ENCODE measurements at places on chromosomes 12 and 14.
A peak's percentile ranks its signal among the peaks of the same experiment; 100 is the strongest.

DNA sequence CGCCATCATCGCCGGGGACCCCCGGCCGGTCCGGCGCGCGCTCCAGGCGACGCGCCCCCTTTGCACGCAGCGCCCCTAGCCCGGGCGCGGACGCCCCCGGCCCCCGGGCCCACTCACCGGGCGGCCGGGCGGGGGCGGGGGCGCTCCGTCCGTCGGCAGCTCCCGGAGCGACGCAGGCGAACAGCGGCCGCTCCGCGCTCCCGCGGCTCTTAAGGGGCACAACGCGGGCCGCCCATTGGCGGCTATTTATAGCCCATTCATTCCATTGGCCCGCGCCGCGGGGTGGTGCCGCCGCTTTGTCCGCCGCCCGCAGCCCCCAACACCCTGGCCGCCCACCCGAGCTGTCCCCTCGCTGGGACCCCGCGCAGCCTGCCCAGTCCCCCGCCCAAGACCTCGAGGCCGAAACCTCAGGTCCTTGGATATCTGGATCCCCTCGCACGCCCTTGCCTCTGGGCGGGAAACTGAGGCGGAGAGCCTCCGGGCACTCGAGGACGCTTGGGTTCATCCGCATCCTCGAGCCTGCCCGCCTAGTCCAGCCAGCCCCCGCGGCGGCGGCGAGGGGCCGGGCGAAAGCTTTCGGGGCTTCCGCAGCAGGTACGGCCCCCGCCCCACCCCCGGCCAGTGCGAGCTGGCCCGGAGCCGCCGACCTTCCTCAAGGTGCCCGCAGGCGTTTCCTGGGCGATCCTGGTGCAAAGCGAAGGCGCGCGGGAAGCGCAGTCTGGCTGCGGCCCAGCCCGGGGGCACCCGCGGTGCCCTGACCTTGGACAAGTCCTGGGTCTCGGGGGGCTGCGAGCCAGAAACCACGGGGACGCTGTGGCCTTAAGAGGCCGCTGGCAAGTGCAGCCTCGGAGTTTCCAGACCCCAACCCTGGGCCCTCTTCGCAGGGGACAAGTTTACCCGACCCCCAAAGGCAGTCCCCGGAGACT is at the start of gene CKB:
Gene CKB, minus strand, starts transcription at position 182 of the 926 bp plus-strand sequence. CDS start 337 bp downstream, outside the sequence.
- no peak for DNase-seq

DNA sequence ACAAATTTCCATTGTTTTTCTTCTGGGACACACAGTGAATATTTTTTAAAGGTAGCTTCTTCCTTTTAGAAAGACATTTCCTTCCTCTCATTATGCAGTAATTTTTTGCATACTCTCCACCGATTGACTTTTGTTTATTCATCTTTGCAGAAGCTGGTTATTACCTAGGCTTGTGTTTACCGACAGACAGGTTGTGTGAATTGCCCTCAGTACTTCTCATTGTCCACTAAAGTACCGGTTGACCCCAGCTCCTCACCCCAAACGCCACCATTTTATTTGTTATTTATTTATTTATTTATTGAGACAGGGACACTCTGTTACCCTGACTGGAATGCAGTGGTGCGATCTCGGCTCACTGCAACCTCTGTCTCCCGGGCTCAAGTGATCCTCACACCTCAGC is 63.4 kb upstream of the MYL2 start:
- no peak for DNase-seq

- DNase-seq, result no peak
These were observed 297.5 kb downstream of the ZFP36L1 start for GRCh38 chr14:68495101-68496039.

- DNase-seq, result no peak
These were observed 68.9 kb downstream of the EML1 start for GRCh38 chr14:99862136-99862535.

DNA sequence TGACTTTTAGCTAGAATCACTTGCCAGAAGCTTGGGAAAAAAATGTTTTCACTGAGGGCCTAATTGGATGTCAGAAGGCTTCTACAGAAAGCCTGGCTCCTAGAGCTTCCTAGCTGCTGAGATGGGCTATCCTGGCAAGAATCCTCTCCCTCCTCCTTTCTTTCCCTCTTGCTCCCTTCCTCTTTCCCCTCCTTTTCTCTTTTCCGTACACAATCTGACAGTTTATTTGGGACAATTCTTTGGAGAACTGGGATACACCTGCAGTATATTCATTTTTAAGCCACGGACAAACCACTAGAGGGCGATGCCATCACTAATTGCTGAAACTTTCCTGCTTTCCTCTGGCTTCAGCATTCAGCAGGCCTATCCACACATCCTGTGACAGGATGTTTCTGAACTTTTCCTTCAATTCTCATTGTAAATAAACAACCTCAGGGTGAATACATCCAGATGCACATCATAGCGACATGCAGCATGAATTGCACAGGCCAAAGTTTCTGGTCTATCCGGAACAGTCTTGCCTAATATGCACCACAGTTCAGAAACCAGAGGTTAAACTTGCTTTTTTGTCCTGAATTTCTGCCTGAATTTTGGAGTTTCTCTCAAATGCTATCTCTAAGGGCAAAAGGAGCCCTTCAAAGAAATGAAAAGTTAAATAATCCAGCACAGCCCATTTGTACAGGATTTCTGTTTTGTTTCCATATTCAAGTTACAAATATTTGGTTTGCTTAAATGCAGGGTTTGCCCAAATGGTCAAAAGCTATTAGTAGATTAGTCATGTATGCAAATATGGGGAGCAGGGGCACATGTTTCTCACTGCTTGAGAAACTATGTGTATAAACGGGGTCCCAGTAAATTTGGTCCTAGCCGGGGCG is 142.8 kb downstream of the PAWR start:
- no peak for DNase-seq

DNA sequence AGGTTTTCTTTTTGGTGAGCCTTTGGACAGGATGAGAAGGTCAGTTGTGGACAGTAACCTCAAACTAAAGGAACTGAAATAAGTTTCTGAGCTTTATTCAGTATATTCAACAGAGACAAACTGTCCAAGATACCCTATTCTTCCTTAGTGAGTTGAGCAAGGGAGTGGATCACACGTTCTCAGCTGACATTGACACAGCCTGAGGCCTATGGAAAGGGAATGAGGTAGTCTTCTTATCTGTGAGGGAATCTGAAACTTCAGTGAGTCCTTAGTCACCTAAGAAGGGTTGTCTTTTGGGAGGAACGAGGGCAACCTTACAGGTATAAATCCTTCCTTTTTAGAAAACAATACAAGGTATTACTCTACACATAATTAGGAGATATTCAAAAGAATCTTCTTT is 5.0 kb upstream of the NUBPL start:
- DNase-seq, result no peak

- DNase-seq, result peak; percentile 26
These were observed 2.4 kb upstream of the A2M start for GRCh38 chr12:9118158-9118557.

DNA sequence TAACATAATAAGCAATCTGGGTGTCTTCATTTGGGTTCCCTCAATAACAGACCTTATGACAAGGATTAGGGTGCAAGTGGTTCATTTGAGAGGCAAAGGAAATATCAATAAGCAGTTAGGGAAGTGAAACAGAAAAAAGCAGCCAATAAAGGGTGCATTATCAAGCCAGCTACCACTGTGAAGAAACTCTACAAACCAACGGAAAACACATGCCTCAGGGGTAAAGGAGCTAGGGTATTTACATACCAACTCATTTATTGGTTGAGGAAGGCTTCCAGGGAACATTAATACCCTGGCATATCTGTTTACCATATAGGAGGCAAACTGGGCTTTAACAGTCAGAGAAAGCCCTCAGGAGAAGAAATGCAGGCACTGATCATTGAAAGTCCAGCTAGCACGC is 22.7 kb upstream of the IFNG-AS1 start:
- DNase-seq, result no peak

- DNase-seq, result no peak
These were observed 7.6 kb upstream of the KRT80 start for GRCh38 chr12:52199294-52199919.

GRCh38 chr12:3152011-3152511 is 74.9 kb downstream of the TSPAN9 start:
- no peak for DNase-seq

- no peak for DNase-seq
These were observed 41.2 kb downstream of the TMEM132D start for GRCh38 chr12:129862561-129863175.

DNA sequence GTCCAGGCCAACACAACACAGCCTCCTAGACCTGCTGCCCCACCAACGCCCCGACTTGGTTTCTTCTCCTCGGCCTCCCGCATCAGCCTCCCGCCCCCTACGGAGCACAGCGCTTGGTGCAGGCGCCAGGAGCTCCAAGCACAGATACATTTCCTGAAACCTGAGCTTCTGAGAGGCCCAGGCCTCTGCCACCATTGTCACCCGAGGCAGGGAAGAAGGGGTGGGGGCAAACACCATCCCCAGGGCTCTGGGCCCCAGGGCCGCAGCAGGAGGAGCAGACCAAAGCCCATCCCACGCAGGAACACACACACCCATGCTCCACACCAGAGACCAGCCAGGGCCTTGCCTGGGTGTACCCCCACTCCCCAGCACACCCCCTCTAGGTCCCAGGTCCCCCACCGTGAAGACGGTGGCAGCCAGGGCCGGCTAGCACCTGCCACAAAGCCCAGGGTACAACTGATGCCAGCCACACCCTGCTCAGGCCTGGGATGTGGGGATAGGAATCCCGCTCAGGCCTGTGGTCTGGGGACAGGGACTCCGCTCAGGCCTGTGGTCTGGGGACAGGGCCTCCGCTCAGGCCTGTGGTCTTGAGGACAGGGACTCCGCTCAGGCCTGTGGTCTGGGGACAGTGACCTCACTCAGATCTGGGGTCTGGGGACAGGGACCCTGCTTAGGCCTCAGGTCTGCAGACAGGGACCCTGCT is 5.4 kb downstream of the JAG2 start:
- DNase-seq, result no peak

DNA sequence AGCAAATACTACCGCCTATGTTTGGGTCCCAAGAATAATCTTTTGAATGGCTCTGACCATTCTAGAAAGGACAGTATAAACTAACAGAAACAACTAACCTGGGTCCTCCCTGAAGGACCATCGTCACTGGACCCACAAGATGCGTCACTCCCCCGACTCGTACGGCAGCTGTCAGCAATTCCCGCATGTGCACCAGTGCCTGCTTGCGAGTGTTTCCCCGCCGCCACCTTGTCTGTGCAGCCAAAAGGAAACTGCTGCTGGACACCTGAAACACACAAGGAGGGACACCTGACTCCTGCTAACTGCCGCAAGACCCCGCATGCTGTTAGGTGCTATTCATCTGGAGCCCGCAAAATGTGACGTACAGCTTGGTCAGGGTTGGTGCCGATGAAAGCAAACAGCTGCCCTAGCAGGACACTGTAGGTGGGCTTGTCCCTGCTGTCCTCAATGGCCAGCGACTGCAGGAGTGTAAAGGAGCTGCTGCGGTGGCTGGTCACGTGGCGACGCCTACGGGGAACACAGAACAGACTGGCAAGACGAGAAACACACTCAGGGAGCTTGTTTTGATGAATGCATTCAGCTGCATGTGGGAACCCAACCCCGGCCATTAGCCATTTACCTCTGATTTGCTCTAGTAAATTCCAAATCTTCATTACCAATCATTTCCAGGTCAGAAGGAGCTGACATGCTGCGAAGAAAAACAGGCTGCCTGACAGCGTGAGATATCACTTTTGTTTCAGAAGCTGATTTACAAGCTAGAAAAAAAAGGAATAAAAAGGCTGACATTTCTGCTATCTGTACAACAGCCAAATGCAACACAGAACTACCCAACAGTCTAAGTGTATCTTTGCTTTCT is 118.1 kb downstream of the TRAFD1 start:
- DNase-seq, result no peak

- no peak for DNase-seq
These were observed 4.6 kb downstream of the AP1G2 start for GRCh38 chr14:23562822-23563472.

- no peak for DNase-seq
These were observed 59.7 kb downstream of the GTF2A1 start for GRCh38 chr14:81161088-81161487.

- DNase-seq, result no peak
These were observed 11.4 kb downstream of the CMTM5 start for GRCh38 chr14:23387916-23388882.

DNA sequence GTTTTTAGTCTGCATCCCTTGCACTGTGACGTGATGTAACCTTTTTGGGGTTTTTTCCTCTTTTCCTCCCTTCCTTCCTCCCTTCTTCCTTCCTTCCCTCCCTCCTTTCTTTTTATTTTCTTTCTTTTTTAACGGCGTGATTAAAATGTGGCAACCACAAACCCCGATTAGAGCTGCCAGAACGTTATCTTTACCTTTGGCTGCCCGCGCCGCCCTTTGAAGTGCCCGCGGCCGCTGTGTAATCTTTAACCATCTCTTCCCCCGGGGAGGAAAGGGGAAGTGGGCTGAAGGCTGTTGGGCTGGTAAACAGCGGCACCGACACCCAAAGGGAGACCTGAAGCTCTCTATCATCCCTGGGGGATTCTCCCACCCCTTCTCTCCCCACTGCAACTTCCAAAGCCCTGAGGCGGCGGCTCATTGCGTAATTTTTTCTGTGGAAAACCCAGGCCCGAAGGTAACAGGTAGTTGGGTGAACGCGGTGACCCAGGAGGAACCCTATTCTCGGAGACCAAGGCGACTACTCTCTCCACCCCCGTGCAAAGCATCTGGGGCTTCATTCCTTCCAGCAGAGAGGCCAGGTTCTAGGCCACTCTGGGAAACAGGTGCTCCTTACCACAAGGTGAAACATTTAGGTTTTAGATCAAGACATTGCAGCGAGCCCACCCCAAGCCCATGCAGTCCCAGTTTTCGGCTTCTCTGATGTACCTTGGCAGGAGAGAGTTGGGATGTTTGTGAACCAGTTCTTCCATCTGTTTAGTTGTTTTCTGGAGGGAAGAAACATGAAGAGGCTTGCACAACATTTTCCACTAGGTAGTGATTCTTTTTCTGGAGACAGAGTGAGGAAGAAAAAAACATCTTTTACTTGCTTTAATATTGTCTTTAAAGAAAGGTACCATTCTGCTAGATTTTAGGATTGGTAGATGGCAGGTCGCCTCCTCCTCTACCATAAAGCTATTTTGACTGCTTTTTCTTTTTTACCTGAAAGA is 1.5 kb downstream of the LGR5 start:
- DNase-seq, result no peak

DNA sequence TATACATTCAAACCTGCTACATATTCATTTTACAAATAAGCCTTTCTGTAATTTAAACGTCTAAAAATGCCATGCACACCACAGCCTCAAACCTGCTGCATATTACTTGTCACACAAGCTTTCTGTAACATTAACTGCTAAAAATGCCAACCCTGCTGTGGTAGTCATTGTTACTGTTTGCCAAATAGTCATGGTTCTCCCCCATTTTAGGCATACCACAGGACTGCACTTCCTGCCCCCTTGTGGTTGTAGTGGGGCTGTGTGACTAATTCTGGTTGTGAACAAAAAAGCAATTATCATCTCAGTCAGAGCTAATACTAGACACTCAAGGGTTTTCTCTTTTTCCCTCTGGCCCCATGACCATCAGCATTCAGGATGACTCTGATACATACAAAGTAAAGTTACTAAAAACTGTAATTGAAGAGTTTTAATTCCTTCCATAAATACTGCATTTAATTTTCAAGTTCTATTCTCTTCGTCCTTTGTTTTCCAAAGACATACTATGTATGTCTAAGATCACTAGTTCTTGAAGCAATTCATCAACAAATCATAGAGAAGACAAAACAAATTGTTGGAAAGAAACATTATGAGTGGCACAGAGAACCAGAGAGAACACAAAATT is 5.7 kb upstream of the SLC35F4 start:
- DNase-seq, result no peak

Measured in breast epithelium (tissue), 4 donors.